ENCODE measurements at places on chromosomes 4 and X.

GRCh38 chr4:120927801-120928409 is 5.4 kb upstream of the PRDM5 start:
- DNase-seq, result no peak

DNA sequence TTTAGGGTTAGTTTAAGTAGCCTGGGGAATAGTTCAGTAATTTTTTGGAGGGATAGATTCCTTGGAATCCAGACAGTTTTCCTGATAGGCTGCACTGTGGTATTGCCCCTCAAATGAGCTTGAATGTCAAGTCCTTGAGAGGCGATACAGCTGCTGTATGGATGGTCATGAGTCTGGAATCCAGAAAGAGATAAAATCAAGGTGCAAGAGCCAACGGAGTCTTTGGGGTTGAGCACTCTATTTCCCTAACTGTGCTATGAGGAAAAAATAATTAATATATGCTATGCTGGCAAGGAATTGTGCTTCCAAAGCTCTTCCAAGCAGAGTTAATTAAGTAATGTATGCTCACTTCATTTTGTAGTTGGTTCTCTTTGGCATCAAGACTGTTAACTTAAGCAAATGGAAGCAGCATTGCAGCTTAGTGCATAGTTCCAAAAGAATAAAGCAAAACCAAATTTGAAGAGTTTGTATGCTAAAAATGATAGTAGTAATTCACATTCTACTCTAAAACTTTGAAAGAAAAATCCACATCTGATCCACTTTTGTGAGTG is 48.8 kb downstream of the LIMCH1 start:
- no peak for DNase-seq

GRCh38 chrX:87710580-87710979 is 193.0 kb downstream of the KLHL4 start:
- DNase-seq, result no peak

GRCh38 chr4:31328932-31329331 is 608.8 kb downstream of the PCDH7 start:
- no peak for DNase-seq

- DNase-seq, result no peak
Measured at GRCh38 chrX:82081027-82081426, 879.1 kb downstream of the SH3BGRL start.

DNA sequence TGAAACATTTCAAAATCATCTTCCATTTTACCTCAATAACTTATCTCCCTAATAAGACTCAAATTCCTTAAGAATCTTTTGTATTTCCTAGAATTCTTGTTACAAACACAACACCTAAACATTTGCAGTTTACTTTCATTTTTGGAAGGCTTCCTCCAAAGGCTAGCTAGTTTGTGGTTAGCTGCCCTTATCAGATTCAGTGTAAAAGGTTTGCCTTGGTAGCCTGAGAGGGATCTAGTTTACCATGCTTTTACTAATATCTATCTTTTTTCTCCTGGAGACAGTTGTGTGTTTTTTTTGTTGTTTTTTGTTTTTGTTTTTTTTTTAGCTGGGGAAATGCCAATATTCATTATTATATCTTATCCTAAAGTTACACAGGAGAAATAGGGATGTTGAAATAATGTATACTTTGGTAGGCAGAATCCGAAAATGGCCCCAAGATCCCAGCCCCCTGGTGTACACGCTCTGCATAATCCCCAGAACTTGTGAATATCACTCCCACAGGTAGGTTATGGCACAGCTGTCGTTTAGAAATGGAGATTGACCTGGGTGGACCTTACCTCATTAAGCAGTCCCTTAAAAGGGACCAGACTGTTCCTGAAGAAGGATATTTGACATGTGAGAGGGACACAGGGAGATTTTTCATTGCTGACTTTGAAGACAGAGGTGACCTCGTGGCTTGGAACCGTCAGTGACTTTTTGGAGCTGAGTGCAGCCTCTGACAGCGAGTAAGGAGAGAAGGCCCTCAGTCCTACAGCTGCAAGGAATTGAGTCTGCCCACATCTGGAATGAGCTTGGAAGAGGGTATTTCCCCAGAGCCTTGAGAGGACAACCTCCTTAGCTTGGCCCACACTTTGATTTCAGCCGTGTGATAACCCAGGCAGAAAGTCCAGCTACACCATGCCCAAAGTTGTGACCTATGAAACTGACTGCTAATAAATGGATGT is 33.4 kb downstream of the SEPTIN11 start:
- DNase-seq, result no peak

DNA sequence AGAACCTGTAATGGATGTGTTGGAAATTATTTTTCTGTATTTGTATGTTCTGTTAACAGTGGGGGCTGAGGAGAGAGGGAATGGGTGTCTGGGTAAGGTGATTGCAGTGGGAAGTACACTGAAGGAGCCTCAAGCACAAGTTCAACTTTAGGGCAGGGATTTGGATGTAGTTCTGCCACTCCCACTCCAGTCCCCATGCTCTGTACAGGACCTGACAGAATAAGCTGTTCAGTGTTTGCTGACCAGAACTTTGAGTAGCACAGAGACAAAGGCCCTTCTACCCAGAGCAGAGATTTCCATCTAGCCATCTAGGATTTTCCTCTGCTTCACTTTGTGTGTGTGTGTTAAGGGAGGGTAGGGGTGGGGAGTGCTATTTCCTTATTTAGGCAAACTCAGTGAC is 49.2 kb downstream of the VSIG4 start:
- DNase-seq, result no peak

- no peak for DNase-seq
Measured at GRCh38 chr4:101000496-101000895, 346.8 kb downstream of the PPP3CA start.

- DNase-seq, result no peak
Measured at GRCh38 chr4:112279025-112279881, 6.5 kb downstream of the TIFA start.

GRCh38 chrX:70479247-70479921 is 34.7 kb downstream of the DLG3 start:
- no peak for DNase-seq
